Peyer's patch (tissue), 4 donors: ENCODE measurements at places on chromosomes 4 and X.

- H3K4me3 ChIP-seq = no peak overlapping the region
- H3K4me1 ChIP-seq = no peaks in the 10 kb centered on the region
- no peak for DNase-seq
- H3K27ac ChIP-seq = peak overlapping the region; percentile 92
- H3K27me3 ChIP-seq = no peaks in the 10 kb centered on the region
Observed at GRCh38 chrX:154021131-154021611, 1.5 kb upstream of the IRAK1 start.

GRCh38 chrX:151174581-151175282, 1.7 kb upstream of the GPR50 start:
- no peak for DNase-seq
- H3K4me1 ChIP-seq = no peaks in the 10 kb centered on the region
- no peak overlapping the region for H3K4me3 ChIP-seq
- no peaks in the 10 kb centered on the region for H3K27me3 ChIP-seq

DNA sequence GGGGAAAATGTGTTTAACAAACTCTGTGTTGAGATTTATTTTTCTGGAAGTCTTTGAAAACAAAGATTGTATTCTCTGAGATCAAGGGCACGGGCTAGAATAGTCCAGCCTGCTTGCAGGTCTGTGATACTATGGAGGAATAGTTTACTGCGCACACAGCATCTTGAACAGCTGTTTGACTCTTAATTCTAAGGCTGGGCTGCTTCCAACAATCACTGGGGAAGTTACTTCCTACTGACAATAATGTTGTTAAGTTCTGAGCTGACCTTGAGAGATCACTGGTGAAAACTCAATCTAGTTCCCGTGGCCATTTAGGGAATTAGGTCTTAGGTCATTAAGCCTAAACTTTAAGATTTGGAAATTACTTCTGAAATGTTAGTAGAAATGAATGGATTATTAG, 416.1 kb upstream of the FTHL17 start:
- no peak overlapping the region for H3K4me3 ChIP-seq
- no peaks in the 10 kb centered on the region for H3K36me3 ChIP-seq
- DNase-seq = no peak
- H3K4me1 ChIP-seq = no peaks in the 10 kb centered on the region
- no peak overlapping the region for H3K27ac ChIP-seq

DNA sequence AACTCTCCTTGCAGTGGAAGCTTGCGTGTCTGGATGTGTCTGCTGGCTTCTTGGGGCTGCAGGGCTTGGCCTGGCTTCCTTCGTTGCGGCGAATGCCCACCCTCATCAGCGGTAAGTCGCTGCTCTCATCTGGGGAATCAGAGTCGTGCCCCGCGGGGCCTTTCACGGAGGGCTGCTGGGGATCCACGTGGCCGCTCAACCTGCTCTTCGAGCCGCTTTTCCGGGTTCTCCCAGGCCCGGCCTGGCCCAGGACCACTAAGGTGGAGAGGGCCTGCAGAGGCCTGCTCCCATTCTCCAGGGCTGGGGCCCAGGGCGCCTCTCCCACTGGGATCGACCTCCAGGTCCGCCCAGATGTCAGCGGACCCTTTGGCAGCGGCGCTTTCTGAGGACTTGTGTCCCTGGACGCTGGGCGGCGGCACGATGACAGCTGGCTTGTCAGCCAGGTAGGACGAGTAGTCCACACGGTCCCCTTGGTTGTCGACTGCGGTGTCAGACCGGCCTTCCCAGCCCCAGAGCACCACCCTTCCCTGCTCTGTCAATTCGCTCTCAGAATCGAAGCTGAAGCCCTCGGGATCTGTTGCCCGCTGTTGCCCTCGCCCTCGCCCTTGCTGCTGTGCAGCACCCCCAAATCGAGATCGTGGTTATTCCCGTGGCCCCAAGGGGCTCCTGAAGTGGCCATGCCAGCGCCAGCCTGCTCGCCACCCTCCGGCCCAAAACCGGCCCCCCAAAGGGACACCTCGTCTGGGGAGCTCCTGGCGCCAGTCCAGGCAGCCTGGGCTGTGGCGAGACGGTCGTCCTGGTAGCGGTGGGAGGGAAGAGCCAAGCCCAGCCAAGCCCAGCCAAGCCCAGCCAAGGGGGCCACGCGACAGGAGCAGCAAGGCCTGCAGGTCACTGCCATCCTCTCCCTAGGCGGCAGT, 37.8 kb upstream of the NHSL2 start:
- H3K4me1 ChIP-seq = no peaks in the 10 kb centered on the region
- no peaks in the 10 kb centered on the region for H3K36me3 ChIP-seq
- H3K4me3 ChIP-seq = no peak overlapping the region
- H3K27ac ChIP-seq = no peak overlapping the region
- DNase-seq = no peak
- H3K27me3 ChIP-seq = no peaks in the 10 kb centered on the region

DNA sequence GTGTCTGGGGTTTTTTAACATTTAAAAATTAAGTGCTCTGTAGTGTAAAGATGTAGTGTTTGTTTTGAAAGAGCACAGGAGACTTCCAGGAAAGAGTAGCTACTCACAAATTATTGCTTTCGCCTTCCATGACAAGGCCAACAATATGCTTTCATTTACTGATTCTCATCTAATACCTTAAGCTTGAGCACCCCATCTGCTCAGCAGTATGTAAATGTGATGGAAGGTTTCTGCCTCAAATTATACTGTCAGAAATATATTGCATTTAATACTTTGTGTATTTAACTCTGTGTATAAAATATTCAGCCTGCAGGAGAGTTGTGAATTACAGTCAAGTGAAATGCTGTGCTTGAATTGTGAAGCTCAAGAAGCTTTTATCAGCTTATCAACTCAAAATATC, 296.3 kb upstream of the ATOH1 start:
- no peaks in the 10 kb centered on the region for H3K36me3 ChIP-seq
- H3K4me3 ChIP-seq = no peak overlapping the region
- H3K27me3 ChIP-seq = no peaks in the 10 kb centered on the region
- H3K4me1 ChIP-seq = no peaks in the 10 kb centered on the region
- DNase-seq = no peak
